ENCODE measurements at places on chromosomes 3 and 15.

DNA sequence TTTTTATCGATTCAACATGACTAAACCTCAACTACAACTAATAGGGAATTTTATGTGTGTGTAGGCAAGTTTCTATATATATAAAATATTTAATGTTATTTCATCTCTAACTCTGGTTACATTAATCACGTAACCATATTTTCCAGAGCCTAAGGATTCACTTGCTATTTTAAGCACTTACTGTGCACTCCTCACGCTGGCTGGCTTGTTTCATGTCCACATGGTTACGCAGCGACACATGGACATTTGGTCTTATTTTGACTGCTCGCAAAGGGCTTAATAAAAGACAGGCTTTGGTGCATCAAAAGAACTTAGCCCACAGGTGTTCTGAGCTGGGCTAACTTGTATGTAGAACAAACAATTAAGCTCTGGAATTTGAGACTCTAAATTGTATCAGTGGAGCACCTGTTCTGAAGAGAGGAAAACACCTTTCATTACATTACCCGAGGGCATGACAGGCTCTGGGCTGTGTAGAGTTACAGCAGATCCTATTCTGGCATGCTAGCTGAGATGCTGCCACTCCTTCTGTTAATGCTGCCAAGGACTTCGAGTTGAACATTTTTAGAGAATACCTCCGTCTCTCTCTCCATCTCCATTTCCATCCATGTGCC, 130.0 kb upstream of the NR2F2 start:
- no peak for DNase-seq

DNA sequence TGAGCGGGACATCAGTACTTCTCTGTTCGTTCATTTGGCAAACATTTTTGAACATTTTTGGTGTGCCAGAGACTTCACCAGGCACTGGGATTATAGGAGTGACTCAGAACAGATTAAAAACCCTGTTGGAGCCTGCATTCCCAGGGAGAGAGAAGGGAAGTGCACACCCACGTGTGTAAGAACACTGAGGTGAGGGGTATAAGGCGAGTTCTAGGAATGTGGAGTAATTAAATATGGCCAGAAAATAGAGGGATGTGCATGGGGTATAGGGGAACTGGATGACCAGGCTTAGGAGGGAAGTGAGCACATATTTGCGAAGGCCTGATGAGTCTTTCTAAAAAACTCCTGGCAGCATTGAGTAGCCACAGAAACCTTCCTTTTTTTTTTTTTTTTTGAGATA, 401.2 kb upstream of the C2CD4B start:
- no peak for DNase-seq

DNA sequence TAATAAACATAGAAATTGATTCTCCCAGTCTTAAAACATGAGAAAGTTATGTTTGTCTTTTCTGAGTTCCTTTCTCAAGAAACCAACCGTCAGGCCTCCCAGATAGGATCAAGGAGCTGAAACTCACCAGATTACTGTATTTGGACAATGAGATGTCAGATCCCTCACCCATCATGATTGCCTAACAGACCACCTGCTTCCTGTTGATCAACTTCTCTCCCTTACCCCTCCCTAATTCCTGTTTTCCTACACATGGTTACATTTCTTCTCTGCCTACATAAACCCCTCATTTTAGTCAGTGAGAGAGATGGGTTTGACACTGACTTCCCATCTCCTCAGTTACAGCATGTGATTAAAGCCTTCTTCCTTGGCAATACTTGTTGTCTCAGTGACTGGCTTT, 917.5 kb downstream of the FHIT start:
- no peak for DNase-seq

DNA sequence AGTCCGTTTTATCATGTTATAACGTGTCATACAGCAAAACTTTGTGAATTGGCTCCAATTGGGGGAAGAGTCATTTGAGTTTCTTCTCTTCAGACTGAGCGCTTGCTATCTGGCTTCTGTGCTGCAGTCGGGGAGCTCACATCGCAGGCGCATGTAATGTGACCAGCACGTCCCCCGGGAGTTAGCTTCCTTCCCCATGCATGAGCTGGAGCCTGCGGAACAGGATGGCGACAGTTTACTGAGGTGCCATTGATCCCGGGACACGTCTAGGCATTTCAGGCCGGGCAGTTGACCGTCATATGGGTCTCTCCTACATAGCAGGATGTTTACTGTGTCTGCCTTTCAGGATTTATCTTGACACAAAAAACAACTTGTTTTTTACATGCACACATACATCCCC, 44.8 kb downstream of the CMTM8 start:
- DNase-seq, result no peak

- DNase-seq, result no peak
Measured at GRCh38 chr15:78147566-78147965, 1.6 kb upstream of the IDH3A start.

DNA sequence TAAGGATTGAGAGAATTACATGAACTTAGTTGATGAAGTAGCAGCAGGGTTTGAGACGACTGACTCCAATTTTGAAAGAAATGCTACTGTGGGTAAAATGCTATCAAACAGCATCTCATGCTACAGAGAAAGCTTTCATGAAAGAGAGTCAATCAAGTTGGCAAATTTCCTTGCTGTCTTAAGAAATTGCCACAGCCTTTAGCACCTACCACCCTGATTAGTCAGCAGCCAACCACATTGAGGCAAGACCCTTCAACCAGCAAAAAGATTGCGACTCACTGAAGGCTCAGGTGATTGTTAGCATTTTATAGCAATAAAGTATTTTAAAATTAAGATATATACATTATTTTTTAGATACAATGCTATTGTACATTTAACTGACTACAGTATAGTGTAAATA, 80.9 kb downstream of the RAP2B start:
- DNase-seq, result no peak

- no peak for DNase-seq
Measured at GRCh38 chr15:69827751-69828150, 270.0 kb downstream of the TLE3 start.

DNA sequence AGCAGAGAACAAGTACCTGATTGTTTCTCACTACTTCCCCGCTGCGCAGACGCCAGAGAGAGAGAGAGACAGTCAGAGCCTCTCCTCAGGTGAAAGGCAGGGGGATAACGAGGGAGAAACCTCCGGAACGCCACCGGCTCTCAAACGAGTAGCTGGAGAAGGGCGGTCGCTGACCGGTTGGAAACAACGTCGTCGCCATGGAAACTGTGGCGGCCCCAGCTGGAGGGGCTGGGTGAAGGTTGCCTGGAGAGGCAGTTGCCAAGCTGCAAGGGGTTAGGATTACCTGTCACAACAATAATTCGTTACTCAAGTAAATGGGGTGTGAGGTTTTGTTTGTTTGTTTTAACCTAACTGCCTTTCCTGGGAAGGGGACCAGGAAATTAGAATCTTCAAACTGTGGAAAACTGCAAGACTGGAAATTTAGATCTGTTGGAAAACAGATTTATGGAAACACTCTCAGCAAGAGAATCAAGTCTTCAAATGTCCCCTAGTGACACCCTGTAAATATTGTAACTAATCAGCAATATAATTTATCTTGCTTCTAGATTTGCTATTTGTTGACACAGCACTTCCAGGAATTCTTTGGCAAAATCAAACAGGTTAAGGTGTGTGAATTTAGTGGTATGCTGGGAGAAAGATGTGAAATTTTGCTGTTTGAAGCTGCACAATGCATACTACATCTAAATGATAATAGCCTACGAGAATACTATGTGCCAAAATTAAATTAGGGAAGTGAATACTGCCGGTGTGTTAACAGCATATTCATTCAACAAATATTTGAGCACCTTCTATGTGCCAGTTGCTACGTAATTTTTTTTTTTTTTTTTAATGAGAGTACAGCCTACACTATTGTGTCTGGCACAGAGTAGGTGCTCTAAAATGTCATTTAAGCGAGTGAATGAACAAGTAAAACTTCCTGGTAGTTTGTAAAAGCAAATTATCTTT, at the start of gene DNAH12:
Gene DNAH12, minus strand, starts transcription at position 164 of the 945 bp plus-strand sequence. CDS start 1,474 bp downstream, outside the sequence.
- no peak for DNase-seq

Data from left lobe of liver (tissue), 2 donors.